ENCODE measurements at places on chromosomes 5 and 9. TPM values are rescaled to one million over a fixed set of nuclear protein-coding genes. Genes with fewer than 3 reads are reported as not detected.
A peak's percentile ranks its signal among the peaks of the same experiment; 100 is the strongest.

GRCh38 chr9:70805949-70806348 lies 315.5 kb downstream of the TRPM3 start:
- H3K4me1 ChIP-seq = no peaks in the 10 kb centered on the region
- DNase-seq = no peak
- H3K27me3 ChIP-seq = no peaks in the 10 kb centered on the region
- no peaks in the 10 kb centered on the region for H3K36me3 ChIP-seq
- H3K27ac ChIP-seq = no peak overlapping the region

- H3K4me1 ChIP-seq = no peaks in the 10 kb centered on the region
- no peaks in the 10 kb centered on the region for H3K36me3 ChIP-seq
- H3K27me3 ChIP-seq = no peaks in the 10 kb centered on the region
- no peak overlapping the region for H3K4me3 ChIP-seq
- H3K27ac ChIP-seq = peak overlapping the region; percentile 56
Measured at GRCh38 chr5:95778713-95779436, 43.7 kb downstream of the GLRX start.

GRCh38 chr5:44945743-44946142 lies 137.0 kb downstream of the MRPS30 start:
- no peaks in the 10 kb centered on the region for H3K4me1 ChIP-seq
- no peak overlapping the region for H3K4me3 ChIP-seq
- H3K27me3 ChIP-seq = no peaks in the 10 kb centered on the region
- no peaks in the 10 kb centered on the region for H3K36me3 ChIP-seq
- no peak overlapping the region for H3K27ac ChIP-seq
- DNase-seq = no peak

SCAI gene
- 15.8 TPM for total RNA-seq

DNA sequence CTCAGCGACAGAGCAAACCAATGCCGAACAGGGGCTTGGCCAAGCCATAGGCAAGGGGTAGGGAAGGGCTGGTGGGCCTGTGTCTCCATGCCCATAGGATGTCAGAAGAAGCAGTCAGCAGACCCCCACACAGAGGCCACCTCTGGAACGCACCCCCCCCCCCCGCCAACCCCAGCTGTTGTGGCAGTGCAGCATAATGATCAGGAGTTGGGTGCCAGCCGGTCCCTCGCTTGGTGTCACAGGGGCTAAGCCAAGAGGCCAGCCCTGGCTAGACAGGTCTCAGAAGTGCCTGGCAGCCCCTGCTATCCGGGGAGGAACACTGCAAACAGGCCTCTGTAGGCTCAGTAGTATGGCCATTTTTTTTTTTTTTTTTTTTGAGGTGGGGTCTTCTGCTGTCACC lies 3.7 kb upstream of the MXD3 start:
- H3K27ac ChIP-seq = no peak overlapping the region
- no peak for DNase-seq
- no peaks in the 10 kb centered on the region for H3K27me3 ChIP-seq
- H3K4me1 ChIP-seq = peaks cover 26% of the 10 kb centered on the region
- no peaks in the 10 kb centered on the region for H3K36me3 ChIP-seq

PCDHGC3 gene
- total RNA-seq = 31.4 TPM

GRCh38 chr9:97704851-97705250 lies 7.7 kb upstream of the XPA start:
- H3K36me3 ChIP-seq = no peaks in the 10 kb centered on the region
- DNase-seq = no peak
- peaks cover 10% of the 10 kb centered on the region for H3K4me1 ChIP-seq
- H3K4me3 ChIP-seq = no peak overlapping the region

GRCh38 chr9:133261103-133261752 lies 13.8 kb downstream of the ABO start:
- no peaks in the 10 kb centered on the region for H3K4me1 ChIP-seq
- no peaks in the 10 kb centered on the region for H3K27me3 ChIP-seq
- H3K36me3 ChIP-seq = no peaks in the 10 kb centered on the region
- H3K4me3 ChIP-seq = no peak overlapping the region

GRK6 gene
- 21.9 TPM for total RNA-seq

GOLM1 gene
- 13.2 TPM for total RNA-seq

DNA sequence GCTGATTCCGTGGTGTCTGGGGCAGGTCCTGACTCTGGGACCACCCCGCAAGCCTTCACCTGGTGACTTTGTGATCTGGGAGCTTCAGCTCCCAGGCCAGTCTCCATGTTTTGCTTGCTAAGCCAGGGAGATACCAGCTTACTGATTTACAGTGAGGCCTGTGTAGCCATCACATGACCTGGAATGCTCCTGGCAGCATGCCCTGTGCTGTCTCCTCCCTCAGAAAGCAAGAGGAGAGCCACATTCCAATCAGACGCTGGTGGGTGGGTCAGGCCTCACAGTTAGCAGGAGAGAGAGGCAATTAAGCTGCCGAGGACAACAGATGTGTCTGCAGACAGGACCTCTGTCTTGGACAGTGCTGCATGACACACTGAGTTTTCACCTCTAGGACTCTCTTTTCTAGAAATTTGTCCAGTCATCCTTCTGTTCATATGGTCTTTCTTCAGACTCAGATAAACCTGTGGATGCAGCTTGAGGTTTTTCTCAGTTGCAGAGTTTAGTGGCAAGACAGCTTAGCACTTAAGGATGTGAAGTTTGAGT lies 24.4 kb upstream of the GRPEL2 start:
- peak; percentile 92 for DNase-seq
- no peak overlapping the region for H3K4me3 ChIP-seq
- no peaks in the 10 kb centered on the region for H3K27me3 ChIP-seq
- no peaks in the 10 kb centered on the region for H3K36me3 ChIP-seq

GRCh38 chr9:116435706-116436105 lies 251.4 kb upstream of the TRIM32 start:
- DNase-seq = no peak
- no peaks in the 10 kb centered on the region for H3K36me3 ChIP-seq
- H3K27ac ChIP-seq = no peak overlapping the region
- peaks cover 9% of the 10 kb centered on the region for H3K4me1 ChIP-seq

CAMK2A gene
- total RNA-seq = 1.7 TPM

EGFLAM gene
- 5.7 TPM for total RNA-seq

GRCh38 chr5:128081111-128081851 lies 2.3 kb upstream of the SLC12A2 start:
- H3K4me1 ChIP-seq = no peaks in the 10 kb centered on the region
- no peaks in the 10 kb centered on the region for H3K27me3 ChIP-seq
- H3K27ac ChIP-seq = peak overlapping the region; percentile 98
- no peak for DNase-seq
- H3K36me3 ChIP-seq = no peaks in the 10 kb centered on the region

GRCh38 chr5:14173377-14174229 lies 30.5 kb downstream of the TRIO start:
- no peaks in the 10 kb centered on the region for H3K27me3 ChIP-seq
- H3K27ac ChIP-seq = peak overlapping the region; percentile 53
- no peak overlapping the region for H3K4me3 ChIP-seq
- no peaks in the 10 kb centered on the region for H3K4me1 ChIP-seq
- DNase-seq = no peak
- H3K36me3 ChIP-seq = no peaks in the 10 kb centered on the region

SNCB gene
- not detected for total RNA-seq

DNA sequence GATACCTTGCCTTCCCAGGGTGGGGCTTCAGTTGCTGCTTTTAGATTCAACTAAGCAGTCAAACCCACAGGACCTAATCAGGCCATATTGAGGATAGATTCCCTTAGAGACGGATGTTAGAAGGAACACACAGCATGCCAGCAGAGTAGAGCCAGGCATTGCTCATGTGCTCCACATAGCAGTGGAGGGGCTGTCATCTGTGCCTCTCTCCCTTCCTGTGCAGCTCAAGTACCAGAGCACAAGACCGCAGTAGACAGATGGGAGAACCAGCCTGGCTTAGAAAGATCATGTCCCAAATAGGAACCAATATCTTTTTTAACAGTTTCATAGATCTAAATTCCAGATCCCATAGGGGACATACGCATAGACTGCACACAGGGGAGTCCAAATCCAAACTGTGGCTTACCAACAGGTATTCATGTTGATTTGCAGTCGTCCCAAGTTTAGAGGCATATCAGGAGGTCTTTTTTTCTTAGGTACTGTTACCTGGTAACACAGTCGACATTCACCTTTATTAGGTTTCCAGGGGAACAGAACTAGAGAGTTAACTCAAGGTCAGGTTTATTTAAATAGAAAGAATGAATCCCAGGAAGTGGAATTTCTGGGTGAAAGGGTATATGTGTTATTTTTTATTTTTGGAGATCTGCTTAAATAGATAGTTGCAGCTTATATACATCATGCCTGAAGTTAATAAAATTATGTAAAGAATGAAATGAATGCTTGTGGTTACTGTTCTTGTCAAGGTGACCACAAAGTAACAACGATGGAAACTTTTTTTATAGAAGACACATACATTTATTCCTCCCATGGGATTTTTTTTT lies 43.5 kb upstream of the PCAT7 start:
- no peaks in the 10 kb centered on the region for H3K27me3 ChIP-seq
- no peak for DNase-seq
- no peaks in the 10 kb centered on the region for H3K4me1 ChIP-seq
- H3K4me3 ChIP-seq = no peak overlapping the region
- H3K36me3 ChIP-seq = no peaks in the 10 kb centered on the region

DNA sequence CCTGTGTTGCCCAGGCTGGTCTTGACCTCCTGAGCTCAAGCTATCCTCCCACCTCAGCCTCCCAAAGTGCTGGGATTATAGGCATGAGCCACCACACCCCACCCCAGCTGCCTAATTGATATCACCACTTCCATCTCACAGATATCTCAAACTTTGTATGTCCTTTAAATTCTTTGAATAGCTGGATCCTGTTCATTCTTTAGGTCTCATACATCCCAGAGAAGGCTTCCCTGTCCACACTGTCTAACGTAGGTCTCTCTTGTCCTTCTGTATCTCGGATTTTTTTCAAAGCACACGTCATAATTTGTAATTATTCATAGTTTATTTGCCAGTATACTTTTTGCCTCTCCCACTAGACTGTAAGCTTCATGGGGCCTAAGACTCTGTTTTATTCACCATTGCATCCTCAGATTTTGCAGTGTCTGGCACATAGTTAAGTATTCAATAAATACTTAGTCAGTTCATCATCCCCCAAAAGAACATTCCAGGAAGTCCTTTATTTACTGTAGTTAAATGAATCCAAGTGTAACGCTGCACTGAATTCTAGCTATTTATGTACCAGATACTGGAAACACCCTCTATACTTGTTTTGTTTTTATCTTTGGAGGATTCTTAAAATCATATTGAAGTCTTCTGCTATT lies 10.5 kb downstream of the ARSK start:
- no peaks in the 10 kb centered on the region for H3K27me3 ChIP-seq
- no peak overlapping the region for H3K27ac ChIP-seq
- H3K4me3 ChIP-seq = no peak overlapping the region
- H3K36me3 ChIP-seq = no peaks in the 10 kb centered on the region

RANBP3L gene
- 3.9 TPM for total RNA-seq

PCDHB13 gene
- total RNA-seq = 3.3 TPM

GRCh38 chr9:95017062-95017461 lies 290.6 kb downstream of the AOPEP start:
- no peaks in the 10 kb centered on the region for H3K27me3 ChIP-seq
- peak overlapping the region; percentile 99 for H3K27ac ChIP-seq
- H3K36me3 ChIP-seq = peaks cover 61% of the 10 kb centered on the region
- H3K4me1 ChIP-seq = peaks cover 95% of the 10 kb centered on the region

DNA sequence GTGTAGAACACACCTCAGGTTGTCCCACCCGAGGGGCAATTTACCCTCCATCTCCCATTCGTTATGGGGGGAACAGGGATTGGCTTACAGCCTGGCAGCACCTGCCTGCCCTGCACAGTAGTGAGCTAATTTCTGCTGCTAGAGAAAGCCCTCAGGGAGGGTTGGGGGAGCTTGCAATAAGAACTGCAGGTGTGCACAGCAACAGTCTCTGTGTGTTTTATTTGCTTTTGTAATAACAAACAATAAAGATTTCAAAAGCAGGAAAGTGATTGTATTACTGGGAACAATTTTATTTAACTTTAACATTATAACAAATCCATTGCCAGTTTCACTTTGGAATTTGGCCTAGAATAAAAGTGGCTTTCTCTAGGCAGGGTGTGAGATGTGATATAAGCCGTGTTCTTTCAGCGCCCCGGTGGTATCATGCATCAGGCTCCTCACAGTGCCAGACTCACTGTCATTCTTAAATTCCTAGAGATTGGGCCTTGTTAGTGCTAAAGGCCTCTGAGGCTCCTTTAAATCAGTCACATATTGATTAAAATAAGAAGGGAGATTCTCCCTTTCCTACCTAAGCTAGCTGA lies 81.1 kb downstream of the RMI1 start:
- H3K27ac ChIP-seq = no peak overlapping the region
- DNase-seq = no peak
- no peaks in the 10 kb centered on the region for H3K27me3 ChIP-seq
- peaks cover 4% of the 10 kb centered on the region for H3K4me1 ChIP-seq
- no peak overlapping the region for H3K4me3 ChIP-seq

GRCh38 chr5:131541071-131541470 lies 94.0 kb downstream of the RAPGEF6 start:
- H3K4me3 ChIP-seq = no peak overlapping the region
- H3K27ac ChIP-seq = no peak overlapping the region
- DNase-seq = no peak
- peaks cover 4% of the 10 kb centered on the region for H3K4me1 ChIP-seq
- no peaks in the 10 kb centered on the region for H3K27me3 ChIP-seq
- no peaks in the 10 kb centered on the region for H3K36me3 ChIP-seq

SLC6A7 gene
- not detected for total RNA-seq

MEGF10 gene
- 3.3 TPM for total RNA-seq

Measured in sigmoid colon (tissue), 7 donors.